Activated CD4-positive, alpha-beta T cell treated with anti-CD3 and anti-CD28 coated beads, Interleukin-2, amount 50 U/mL, for 4 hours (primary cell): ENCODE measurements at places on chromosomes 5 and 9.

GRCh38 chr5:139430015-139430414, 9.3 kb downstream of the DNAJC18 start:
- no peak for DNase-seq

DNA sequence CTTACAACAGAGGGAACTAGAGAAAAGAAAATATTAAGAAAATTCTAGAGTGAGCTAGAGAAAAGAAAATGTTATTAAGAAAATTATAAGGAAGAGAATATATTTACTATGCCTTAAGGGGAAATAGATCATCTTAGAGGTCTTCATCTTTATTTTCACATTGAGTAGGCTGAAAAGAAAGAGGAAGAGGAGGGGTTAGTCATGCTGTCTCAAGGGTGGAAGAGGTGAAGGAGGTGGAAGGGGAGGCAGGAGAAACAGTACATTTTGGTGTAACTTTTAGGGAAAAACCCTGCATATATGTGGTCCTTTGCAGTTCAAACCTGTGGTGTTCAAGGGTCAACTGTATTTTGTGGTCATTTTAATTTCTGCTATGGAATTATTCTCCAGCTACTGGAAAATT, 46.6 kb downstream of the PPIP5K2 start:
- DNase-seq: no peak

GRCh38 chr5:95283022-95283615, 1.8 kb downstream of the MCTP1 start:
- no peak for DNase-seq

GRCh38 chr5:157665467-157666070, 5.8 kb upstream of the C5orf52 start:
- no peak for DNase-seq

DNA sequence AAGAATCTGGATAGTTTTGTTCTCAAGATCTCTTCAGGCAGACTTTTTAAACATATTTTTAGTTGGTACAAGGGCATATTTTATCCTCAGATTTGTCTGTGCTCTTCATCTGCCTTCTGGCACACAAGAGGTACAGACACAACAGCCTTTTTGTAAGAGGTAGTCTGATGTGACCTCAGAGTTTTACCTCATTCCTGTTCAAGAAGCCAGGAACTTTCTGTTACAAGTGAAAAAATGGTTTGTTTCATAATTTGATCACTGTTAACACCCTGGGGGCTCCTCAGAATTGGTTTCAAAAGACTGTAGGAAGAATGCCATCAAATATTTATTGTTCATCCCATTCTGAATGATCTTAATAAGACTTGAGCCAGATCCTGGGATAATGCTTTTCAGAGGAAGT, 136.7 kb downstream of the PRKACG start:
- no peak for DNase-seq

- no peak for DNase-seq
Observed at GRCh38 chr9:122172131-122172530, 12.4 kb downstream of the MORN5 start.

- DNase-seq: no peak
Observed at GRCh38 chr9:89116064-89116804, 62.4 kb downstream of the SHC3 start.

GRCh38 chr5:37873988-37874387, 34.1 kb upstream of the GDNF start:
- no peak for DNase-seq

DNA sequence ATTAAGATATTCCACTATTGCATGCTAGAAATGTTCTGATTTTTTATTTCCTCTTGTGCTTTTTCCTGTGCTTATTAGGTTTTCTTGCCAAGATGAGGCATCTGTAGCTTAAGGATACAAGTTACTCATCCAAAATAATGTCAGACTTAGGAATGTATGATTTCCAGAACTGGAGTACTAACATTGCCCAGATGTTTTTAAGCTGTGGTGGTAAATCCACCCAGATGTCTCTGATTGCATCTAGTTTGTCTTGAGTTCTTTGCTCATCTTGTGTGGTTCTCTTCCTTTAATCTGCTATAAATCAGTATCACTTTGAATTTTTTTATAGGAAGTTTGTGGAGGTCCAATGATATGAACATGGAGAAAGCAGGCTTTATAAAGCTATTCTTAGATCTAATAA, 337.5 kb upstream of the ZNF608 start:
- no peak for DNase-seq

DNA sequence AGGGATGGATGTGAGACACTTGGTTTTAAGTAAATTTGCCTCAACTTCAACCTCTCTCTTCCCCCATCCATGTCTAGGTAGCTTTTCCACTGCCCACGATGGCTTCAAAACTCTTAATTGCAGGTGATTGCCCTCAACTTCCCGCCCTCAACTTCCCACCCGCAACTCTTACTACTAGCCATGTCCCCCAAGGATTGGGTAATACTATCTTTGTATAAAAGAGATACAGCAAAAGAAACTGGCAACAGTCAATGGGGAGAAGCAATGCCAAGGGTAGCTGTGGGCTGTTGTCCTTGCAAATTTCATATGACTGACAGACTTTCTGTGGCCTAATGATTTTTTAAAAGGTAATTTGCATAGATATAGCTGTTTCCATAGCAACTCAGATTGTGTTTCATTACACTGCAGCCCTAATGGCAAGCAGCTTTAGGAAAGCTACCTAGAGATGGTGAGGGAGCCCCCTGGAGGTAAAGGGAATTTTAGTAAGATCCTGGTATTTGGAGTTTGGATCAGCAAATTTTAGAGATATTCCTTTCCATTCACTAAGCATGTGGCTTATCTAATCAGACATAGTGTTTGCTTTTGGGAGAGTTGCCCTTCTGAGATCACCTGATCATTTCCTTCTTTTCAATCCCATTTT, 421.5 kb upstream of the DAP start:
- no peak for DNase-seq

GRCh38 chr9:94511134-94511954, 43.5 kb upstream of the PCAT7 start:
- no peak for DNase-seq

GRCh38 chr5:98767581-98767980, 5.9 kb upstream of the RGMB start:
- DNase-seq: no peak

DNA sequence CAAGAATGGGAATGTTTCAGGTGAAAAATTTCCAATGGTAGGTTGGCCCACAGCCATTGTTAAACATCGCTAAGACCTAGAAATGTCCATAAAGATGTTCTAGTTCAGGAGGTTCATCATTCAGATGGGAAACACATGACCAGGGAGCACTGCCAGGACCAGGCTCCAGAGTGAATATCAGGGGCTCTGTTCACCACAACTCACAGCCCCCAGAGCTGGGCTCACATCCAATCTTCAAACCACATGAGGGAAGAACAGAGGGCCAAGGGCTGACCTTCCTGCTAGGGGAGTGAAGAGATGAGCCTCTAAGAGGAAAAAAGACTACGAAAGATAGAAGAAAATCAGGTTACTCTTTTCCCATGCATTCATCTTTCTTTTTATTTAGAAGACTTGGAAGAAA, 205.8 kb downstream of the SEMA5A start:
- no peak for DNase-seq

GRCh38 chr5:56818450-56819037, 3.2 kb downstream of the MAP3K1 start:
- no peak for DNase-seq

- DNase-seq: no peak
Observed at GRCh38 chr5:83473346-83474160, 2.0 kb downstream of the VCAN start.

GRCh38 chr9:272251-273213, 57.9 kb downstream of the DOCK8 start:
- peak; percentile 73 for DNase-seq

DNA sequence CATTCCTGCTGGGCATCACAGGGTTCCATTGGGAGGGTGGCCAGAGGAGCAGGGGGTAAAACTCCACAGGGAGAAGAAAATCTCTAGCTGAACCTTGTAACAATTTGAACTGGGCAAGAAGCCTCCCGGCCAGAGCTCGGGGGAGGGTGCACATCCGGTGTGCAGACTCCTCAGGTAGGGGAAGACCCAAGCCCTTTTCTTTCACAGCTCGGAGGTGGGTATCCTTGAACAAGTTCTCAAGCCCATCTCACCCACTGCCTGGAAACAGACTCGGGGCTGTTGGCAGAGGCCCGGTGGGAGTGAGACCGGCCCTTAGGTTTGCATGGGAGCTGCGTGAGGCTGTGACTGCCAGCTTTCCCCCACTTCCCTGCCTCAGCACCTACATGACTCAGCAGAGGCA, 111.5 kb upstream of the IL7R start:
- no peak for DNase-seq

- no peak for DNase-seq
Observed at GRCh38 chr9:12961276-12961809, 186.5 kb downstream of the LURAP1L start.

DNA sequence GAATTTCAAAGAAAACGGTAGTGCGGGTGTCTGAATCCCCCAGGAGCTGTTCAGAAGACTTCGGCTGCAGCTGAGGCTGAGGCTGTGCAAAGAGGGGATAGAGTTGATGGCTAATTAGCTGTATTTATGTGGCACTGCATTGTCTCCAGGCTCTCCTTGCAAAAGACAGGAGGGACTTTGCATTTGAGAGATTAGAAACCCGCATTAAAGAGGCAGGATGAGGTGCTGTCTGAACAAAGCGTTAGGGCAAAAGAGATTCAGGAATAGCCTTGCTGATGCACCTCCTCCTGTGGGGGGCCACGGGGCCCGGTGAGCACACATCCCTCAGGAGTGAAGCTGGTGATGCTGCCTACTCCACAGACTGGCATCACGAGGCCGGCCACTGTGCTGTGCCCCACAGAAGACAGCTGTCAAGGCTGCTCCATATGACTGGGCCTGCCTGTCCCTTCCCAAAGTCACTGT, 343.6 kb upstream of the DAP start:
- DNase-seq: no peak

DNA sequence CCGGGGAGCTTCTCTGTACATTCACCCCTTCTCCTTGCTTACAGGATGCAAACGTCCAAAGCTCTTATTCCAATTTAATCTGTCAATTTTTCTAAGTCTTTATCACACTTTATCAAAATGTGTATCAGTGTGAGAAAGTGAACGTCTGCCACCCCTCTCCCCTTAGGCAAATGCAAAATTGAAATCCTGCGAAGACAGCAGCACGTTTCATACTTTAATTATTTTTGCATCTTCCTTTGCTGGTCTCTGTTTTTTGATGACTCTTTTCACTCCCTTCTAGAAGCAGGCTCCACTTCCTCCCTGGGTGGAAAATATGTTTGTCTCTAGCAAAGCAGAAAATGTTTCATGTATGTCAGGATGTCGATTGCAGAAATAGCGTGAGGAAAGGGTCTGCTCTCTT, 576.5 kb upstream of the BRINP1 start:
- no peak for DNase-seq

DNA sequence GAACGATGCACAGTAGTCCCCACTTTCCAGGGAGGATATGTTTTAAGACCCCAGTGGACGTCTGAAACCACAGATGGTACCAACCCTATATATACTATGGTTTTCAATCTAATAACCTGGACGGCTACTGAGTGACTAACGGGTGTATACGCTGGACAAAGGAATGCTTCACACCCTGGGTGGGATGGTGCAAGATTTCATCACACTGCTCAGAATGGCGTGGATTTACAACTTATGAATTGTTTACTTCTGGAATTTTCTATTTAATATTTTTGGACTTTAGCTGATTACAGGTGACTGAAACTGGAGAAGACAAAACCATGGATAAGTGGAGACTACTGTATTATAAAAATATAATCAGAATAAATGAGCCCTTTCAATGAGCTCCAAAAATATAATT, 147.6 kb upstream of the TRIM32 start:
- DNase-seq: no peak

DNA sequence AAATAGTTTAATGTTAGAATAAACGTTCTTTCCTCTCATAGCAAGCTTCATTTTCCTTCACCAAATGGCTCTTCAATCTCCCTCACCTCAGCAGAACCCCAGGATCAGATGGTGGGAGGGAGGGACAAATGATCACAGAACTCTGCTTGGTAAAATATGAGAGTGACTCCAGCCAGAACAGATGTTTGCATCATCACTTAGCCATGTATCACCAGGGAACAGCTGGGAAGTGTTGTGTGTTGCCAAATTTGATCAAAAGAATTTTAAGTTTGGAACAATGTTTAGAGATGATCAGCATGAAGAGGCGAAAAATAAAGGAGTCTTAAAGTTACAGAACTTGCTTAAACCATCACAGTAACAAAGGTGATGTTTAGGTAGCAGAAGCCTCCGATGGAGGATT, 115.7 kb downstream of the FRMD3 start:
- no peak for DNase-seq

- DNase-seq: no peak
Observed at GRCh38 chr9:81305561-81306182, 383.7 kb downstream of the TLE1 start.

- DNase-seq: no peak
Observed at GRCh38 chr9:68896486-68896885, 117.4 kb downstream of the PRKACG start.

GRCh38 chr9:4220346-4220745, 79.5 kb downstream of the GLIS3 start:
- DNase-seq: no peak

GRCh38 chr5:52909192-52909591, 80.0 kb upstream of the ITGA2 start:
- no peak for DNase-seq

DNA sequence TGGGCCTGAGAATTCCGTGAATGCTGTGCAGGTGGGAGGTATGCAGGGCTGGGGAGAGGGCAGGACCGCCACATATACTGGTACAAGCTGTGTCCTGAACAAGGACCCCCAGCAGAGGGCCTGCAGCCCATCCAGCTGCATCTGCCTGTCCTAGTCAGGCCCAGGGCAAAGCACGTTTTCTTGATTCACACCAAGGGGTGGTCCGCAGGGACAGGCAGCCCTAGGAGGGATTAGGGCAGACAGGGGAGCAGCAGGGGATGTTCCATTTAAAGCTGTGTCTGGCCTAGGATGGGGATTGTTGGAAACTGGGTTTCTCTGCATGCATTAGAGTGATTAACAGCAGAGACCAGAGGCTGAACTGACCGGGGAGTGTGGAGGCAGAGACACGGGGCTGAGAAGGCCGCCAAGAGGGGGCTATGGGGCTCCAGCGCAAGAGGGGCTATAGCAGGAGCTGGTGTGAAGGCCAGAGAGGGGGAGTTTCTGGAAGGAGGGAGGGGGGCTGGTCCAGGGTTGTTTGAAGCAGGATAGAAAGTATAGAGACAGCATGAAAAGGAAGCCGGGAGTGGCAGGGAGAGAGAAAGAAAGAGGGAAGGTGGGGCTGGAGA, 2.7 kb downstream of the GRM6 start:
- DNase-seq: no peak

GRCh38 chr5:131068893-131069643, 96.0 kb downstream of the HINT1 start:
- DNase-seq: peak; percentile 38

GRCh38 chr9:95206143-95206542, 111.4 kb downstream of the FANCC start:
- no peak for DNase-seq

GRCh38 chr9:73216100-73216499, 64.4 kb downstream of the ANXA1 start:
- no peak for DNase-seq

GRCh38 chr9:77417566-77417965, 230.6 kb downstream of the GNA14 start:
- no peak for DNase-seq

GRCh38 chr5:156552855-156553358, 225.9 kb downstream of the SGCD start:
- DNase-seq: no peak
